ENCODE measurements at places on chromosomes 5 and 9. TPM values are rescaled to one million over a fixed set of nuclear protein-coding genes. Genes with fewer than 3 reads are reported as not detected.

Gene PLPPR1
- total RNA-seq, result 0.15 TPM

Gene SH3RF2
- 0.23 TPM for total RNA-seq

Gene HSD17B3
- total RNA-seq, result not detected

Gene CMBL
- 13.1 TPM for total RNA-seq

Gene UGCG
- total RNA-seq, result 14.1 TPM

Gene KIF20A
- total RNA-seq, result 10.3 TPM

Gene HTR4
- total RNA-seq, result not detected

Gene SLC25A2
- 0.62 TPM for total RNA-seq

Gene PCDHB6
- 1.1 TPM for total RNA-seq

Gene TPPP
- total RNA-seq, result 0.05 TPM

Gene TEX48
- not detected for total RNA-seq

Gene SEMA4D
- total RNA-seq, result 14.8 TPM

Gene KIF4B
- total RNA-seq, result 0.54 TPM

Gene HAVCR1
- not detected for total RNA-seq

Gene FOXD4L6
- not detected for total RNA-seq

Gene EQTN
- not detected for total RNA-seq

Gene SREK1IP1
- 28.8 TPM for total RNA-seq

Gene WHRN
- total RNA-seq, result 4.1 TPM

Gene ANXA2R
- 1.1 TPM for total RNA-seq

Gene FCN2
- total RNA-seq, result not detected

Gene DAP
- total RNA-seq, result 231 TPM

Gene RORB
- total RNA-seq, result 0.51 TPM

All from endothelial cell (in vitro differentiated cells).